Activated naive CD4-positive, alpha-beta T cell (primary cell): ENCODE measurements at places on chromosomes 3 and 15.

DNA sequence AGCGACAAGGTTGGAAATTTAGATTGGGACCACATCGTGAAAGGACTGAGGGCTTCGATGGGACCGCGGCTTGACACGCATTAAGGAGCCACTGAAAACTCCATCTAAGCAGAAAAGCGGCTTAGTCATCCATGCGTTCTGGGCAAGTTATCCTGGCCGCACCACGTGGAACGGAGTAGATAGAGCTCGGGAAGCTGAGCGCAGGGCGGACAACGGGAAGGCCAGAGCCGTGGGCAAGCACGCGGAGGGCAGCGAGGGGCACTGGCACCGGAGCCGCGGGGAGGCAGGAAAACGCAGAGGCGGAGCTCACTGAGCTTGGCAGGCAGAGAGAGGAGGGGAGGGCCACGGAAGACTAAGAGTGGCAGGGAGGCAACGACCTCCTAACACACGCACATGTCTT lies 61.3 kb upstream of the VGLL4 start:
- no peak for DNase-seq

- DNase-seq, result no peak
Measured at GRCh38 chr15:89679212-89679611, at the start of gene PLIN1. Gene PLIN1 (minus strand): TSS chr15:89679367. CDS start chr15:89677489, 1,878 bp downstream.

DNA sequence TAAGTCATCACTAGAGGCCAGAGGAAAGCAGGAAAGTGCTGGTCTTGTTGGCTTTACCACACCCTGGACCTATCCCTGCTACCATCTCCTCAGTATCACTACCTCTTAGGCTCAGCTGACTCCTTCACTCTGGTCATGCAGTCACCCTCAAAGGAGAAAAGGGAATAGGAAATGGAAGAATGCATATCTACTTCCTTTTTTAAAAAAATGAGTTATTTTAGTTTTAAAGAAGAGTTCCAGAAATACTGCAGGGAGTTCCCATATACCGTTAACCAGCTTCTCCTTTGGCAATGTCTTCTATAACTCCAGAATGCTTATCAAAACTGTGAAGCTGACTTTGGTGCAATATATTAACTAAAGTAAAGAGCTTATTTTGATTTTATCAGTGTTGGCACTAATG lies 688.6 kb downstream of the DIPK2A start:
- DNase-seq, result no peak

GRCh38 chr3:191262650-191263049 lies 63.6 kb downstream of the OSTN start:
- no peak for DNase-seq

DNA sequence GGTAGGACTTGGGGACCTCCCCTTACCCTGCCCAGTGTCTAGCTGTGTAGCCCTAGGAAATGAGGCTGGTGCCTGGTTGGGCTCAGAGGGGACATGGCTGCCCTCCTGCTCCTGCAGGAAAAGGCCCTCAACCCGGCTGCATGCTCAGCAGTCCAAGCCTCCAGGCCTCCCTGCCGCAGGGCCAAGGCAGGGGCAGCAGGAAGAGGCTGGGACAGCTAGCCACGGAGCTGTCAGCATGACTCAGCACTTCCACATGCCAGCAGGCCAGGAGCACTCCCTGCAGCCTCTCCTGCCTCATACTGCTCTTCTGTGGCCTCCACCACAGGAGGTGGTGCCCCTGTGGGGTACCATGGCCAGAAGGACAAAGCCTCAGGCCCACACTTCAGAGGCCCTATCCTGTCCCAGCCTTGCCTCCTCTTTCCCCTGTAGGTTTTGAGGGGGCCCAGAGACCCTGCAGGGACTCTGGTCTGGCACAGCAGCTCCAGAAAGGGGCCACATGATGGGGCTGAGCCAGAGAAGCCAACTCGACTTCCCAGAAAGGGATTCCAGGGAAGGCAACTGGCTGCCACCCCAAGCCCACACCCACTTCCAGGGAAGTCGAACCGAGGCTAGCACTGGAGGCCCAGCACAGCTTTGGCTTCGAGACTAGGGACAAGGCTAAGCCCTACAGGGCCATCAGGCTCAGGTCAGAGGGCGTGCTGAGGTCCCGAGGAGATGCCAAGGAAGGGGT lies 19.5 kb downstream of the TKT start:
- DNase-seq, result no peak

GRCh38 chr3:149214702-149215101 lies 6.9 kb downstream of the CP start:
- no peak for DNase-seq

DNA sequence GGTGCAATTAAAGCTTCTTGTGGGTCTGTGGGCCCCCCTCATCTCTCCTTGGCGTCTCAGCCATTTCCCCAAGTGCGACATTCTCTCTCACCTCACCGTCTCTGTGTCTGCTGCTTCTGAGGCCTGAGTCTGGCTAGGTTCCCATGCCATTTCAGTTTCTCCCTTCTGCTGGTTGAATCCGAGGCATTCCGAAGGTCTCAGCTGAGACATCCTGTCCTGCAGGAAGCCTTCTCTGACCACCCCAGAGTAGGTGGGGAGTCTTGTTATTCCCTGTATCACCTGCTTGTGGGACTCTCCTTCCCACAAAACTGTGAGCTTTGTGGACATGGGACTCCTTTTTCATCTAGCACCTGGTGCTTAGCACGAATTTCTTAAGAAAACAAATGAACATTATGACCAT lies 78.3 kb downstream of the ASB7 start:
- no peak for DNase-seq

DNA sequence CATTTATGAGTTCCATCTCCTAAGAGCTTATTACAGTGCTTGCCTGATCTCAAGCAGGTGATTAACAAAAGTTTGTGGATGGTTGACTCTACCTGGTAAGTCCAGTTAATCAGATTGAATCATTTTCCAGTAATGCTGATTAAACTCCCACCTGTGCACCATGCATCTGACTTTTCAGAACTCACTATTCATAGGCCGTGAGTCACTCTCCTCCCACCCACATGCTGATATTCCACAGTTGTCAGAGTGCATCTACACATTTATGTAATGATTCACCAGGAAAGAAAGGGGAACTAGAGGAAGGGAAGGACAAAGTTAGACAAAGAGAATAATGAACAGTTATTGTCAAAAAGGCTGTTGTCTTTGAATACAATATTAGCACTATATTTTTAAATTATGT lies 106.2 kb upstream of the UBE3A start:
- DNase-seq, result no peak

- DNase-seq, result no peak
Measured at GRCh38 chr3:18134386-18135059, 290.6 kb downstream of the SATB1 start.

DNA sequence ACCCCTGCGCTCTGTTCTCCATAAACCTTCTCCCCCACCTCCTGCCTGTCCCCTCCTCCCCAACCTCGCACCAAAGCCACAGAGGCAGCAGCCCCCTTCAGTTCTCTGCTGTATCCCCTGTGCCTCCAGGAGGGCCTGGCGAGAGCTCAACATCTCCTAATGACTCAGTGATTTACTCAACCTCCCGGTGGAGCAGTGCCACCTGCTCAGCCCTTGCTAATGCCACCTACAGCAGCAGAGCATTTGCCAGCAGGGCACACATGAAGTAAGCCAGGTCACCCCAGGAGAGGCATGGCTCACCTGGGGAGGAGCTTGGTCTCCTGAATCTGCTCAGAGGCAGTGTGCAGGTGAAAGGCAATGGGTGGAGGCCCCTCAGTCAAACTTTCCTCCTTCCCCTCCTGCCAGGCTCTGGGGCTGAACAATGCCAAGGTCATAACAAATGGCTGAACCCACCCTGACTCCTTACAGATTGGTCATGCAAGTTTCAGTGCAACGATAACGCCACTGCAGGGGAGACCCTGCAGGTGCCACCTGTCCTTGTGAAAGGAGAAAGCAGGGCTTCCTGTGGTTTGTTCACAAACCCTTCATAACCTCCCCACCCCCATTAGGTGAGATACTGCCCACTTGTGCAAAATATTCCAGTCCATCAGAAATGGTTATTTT lies 19.8 kb downstream of the TRPM1 start:
- no peak for DNase-seq
